ENCODE measurements at places on chromosomes 4 and X.

DNA sequence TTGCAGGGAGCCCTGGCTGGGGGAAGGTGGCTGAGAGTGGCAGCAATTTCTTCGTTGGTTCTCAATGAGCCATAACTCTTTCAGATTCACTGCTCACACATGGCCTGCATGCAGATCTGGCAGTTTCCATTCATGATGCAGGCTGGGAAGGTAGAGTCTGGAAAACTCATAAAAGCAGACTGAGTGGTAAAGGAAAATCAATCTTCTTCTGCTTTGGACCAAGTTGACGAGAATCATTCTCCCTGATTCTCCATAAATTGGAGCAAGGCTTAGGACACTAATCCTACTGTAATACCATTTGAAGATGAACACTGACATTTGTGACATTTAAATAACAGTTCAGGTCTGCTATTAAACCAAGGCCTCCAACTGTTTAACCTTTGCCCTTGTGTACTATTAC, 35.3 kb upstream of the HAND2 start:
- H3K4me1 ChIP-seq: no peaks in the 10 kb centered on the region
- no peak overlapping the region for H3K4me3 ChIP-seq
- DNase-seq: no peak
- H3K27ac ChIP-seq: no peak overlapping the region

- H3K4me1 ChIP-seq: no peaks in the 10 kb centered on the region
- DNase-seq: no peak
- no peak overlapping the region for H3K27ac ChIP-seq
- H3K27me3 ChIP-seq: no peaks in the 10 kb centered on the region
- no peak overlapping the region for H3K4me3 ChIP-seq
- no peaks in the 10 kb centered on the region for H3K36me3 ChIP-seq
These were observed 495.2 kb downstream of the NLGN4X start for GRCh38 chrX:5733501-5733900.

- H3K27me3 ChIP-seq: no peaks in the 10 kb centered on the region
- H3K4me3 ChIP-seq: no peak overlapping the region
- no peak overlapping the region for H3K27ac ChIP-seq
- no peaks in the 10 kb centered on the region for H3K36me3 ChIP-seq
- H3K4me1 ChIP-seq: no peaks in the 10 kb centered on the region
- no peak for DNase-seq
These were observed 241.2 kb upstream of the CTSO start for GRCh38 chr4:156194896-156195295.

GRCh38 chr4:87985097-87985886, 9.8 kb downstream of the SPP1 start:
- peaks cover 34% of the 10 kb centered on the region for H3K27me3 ChIP-seq
- peak; percentile 26 for DNase-seq
- H3K4me1 ChIP-seq: peaks cover 10% of the 10 kb centered on the region
- no peaks in the 10 kb centered on the region for H3K36me3 ChIP-seq
- no peak overlapping the region for H3K27ac ChIP-seq

DNA sequence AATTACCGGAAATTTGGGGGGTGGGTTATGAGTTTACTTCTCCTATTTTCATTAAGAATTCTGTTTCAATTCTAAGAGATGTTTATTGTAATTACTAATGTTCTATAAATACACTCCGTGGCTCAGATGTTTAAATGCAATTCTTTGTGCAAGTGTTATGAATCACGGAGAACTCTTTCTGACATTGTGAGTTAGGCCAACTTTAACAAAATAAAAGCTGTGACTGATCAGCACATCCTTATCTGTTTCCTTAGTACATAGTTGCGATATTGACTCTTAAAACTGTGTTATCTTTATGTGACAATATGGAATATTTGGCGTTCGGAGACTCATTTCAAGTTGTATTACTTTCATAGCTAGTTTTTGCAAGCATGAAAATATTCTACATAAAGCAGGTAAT, 902 bp downstream of the KLHL4 start:
- no peak for DNase-seq
- no peak overlapping the region for H3K27ac ChIP-seq
- no peaks in the 10 kb centered on the region for H3K36me3 ChIP-seq

- peaks cover 23% of the 10 kb centered on the region for H3K4me1 ChIP-seq
- H3K27me3 ChIP-seq: peaks cover 66% of the 10 kb centered on the region
- H3K27ac ChIP-seq: no peak overlapping the region
- H3K4me3 ChIP-seq: peak overlapping the region; percentile 64
- H3K36me3 ChIP-seq: no peaks in the 10 kb centered on the region
- DNase-seq: no peak
These were observed 662 bp downstream of the APBB2 start for GRCh38 chr4:41213625-41214135.

DNA sequence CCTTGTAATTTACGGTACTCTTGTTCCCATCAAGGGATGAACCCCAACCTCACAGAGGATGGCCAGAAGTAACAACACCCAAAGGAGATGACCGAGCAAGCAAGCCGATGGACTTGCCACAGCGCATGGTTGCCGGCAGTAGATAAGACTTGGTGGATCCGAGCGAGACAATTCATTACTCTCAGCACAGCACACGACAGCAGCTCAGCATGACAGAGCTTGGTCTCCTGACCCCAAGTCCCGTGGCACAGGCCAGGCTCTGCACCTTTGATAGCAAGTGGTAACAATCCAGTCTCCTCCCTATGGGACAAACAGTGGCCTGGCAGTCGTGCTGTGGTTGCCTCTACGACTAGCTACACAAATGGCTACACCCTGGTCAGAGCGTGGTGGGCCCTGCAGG, 26.3 kb downstream of the RWDD4 start:
- H3K27me3 ChIP-seq: peaks cover 4% of the 10 kb centered on the region
- H3K27ac ChIP-seq: no peak overlapping the region
- peaks cover 12% of the 10 kb centered on the region for H3K4me1 ChIP-seq
- no peaks in the 10 kb centered on the region for H3K36me3 ChIP-seq
- H3K4me3 ChIP-seq: no peak overlapping the region

GRCh38 chr4:118783887-118784286, 52.0 kb downstream of the SEC24D start:
- H3K4me1 ChIP-seq: no peaks in the 10 kb centered on the region
- peaks cover 32% of the 10 kb centered on the region for H3K36me3 ChIP-seq
- no peak for DNase-seq
- no peaks in the 10 kb centered on the region for H3K27me3 ChIP-seq

DNA sequence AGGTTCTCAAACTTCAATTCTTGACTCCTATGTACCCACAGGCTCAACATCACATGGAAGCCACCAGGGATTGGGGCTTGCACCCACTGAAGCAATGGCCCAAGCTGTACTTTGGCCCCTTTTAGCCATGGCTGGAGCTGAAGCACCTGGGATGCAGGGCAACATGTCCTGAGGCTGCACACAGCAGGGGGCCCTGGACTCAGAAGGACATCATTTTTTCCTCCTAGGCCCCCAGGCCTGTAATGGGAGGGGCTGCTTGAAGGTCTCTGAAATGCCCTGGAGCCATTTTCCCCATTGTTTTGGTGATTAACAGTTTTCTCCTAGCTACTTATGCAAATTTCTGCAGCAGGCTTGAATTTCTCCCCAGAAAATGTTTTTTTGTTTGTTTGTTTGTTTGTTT, 465.1 kb upstream of the PCDH10 start:
- DNase-seq: no peak
- H3K27ac ChIP-seq: no peak overlapping the region
- no peaks in the 10 kb centered on the region for H3K36me3 ChIP-seq
- no peak overlapping the region for H3K4me3 ChIP-seq
- no peaks in the 10 kb centered on the region for H3K27me3 ChIP-seq
- H3K4me1 ChIP-seq: no peaks in the 10 kb centered on the region

GRCh38 chr4:184267673-184268583, 50.3 kb upstream of the ENPP6 start:
- peak overlapping the region; percentile 95 for H3K27ac ChIP-seq
- H3K4me3 ChIP-seq: peak overlapping the region; percentile 77
- no peaks in the 10 kb centered on the region for H3K27me3 ChIP-seq
- H3K36me3 ChIP-seq: no peaks in the 10 kb centered on the region

GRCh38 chrX:44971674-44972073, 98.7 kb downstream of the KDM6A start:
- no peak for DNase-seq
- no peak overlapping the region for H3K4me3 ChIP-seq
- no peak overlapping the region for H3K27ac ChIP-seq
- H3K4me1 ChIP-seq: peaks cover 12% of the 10 kb centered on the region
- H3K27me3 ChIP-seq: no peaks in the 10 kb centered on the region

GRCh38 chrX:37765507-37765906, 14.4 kb upstream of the CYBB start:
- no peaks in the 10 kb centered on the region for H3K27me3 ChIP-seq
- no peaks in the 10 kb centered on the region for H3K36me3 ChIP-seq
- no peak for DNase-seq
- no peak overlapping the region for H3K4me3 ChIP-seq
- H3K4me1 ChIP-seq: peaks cover 14% of the 10 kb centered on the region

GRCh38 chr4:152115118-152115517, 354.3 kb upstream of the GATB start:
- peaks cover 33% of the 10 kb centered on the region for H3K4me1 ChIP-seq
- peaks cover 4% of the 10 kb centered on the region for H3K27me3 ChIP-seq
- no peak for DNase-seq
- H3K27ac ChIP-seq: no peak overlapping the region
- H3K36me3 ChIP-seq: peaks cover 14% of the 10 kb centered on the region

- H3K4me3 ChIP-seq: no peak overlapping the region
- H3K27ac ChIP-seq: no peak overlapping the region
- H3K27me3 ChIP-seq: no peaks in the 10 kb centered on the region
- no peaks in the 10 kb centered on the region for H3K36me3 ChIP-seq
These were observed 167.8 kb downstream of the PACRGL start for GRCh38 chr4:20868108-20868507.

DNA sequence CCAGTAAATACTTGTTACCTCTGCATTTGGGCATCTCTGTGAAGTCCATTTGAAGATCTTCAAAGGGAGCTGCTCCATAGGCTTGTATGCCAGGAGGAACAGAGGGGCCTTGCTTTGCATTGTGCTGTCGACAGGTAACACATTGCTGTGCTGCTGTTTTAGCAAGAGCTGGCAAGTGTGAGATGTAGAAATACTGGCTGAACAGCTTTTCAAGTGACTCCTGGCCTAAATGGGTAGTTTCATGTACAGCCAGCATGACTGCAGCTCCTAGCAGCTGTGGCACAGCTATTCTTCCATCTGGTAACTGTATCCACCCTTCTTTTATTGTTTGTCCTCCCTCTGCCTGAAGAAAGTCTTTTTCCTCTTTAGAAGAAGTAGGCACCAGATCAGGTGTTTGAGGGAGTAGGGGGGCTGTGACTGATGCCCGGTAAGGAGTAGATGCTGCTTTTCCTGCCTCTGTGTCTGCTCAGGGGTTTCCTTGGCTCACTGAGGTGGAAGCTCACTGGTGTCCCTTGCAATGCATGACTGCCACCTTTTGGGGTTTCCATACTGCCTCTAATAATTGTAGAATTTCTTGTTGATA, 965.3 kb downstream of the CCSER1 start:
- H3K4me3 ChIP-seq: no peak overlapping the region
- no peaks in the 10 kb centered on the region for H3K4me1 ChIP-seq
- DNase-seq: no peak
- H3K27ac ChIP-seq: no peak overlapping the region
- H3K27me3 ChIP-seq: no peaks in the 10 kb centered on the region

GRCh38 chrX:109889289-109890006, 113.5 kb upstream of the TMEM164 start:
- peaks cover 3% of the 10 kb centered on the region for H3K4me1 ChIP-seq
- no peak overlapping the region for H3K4me3 ChIP-seq
- no peak overlapping the region for H3K27ac ChIP-seq
- DNase-seq: no peak
- H3K27me3 ChIP-seq: peaks cover 15% of the 10 kb centered on the region

GRCh38 chr4:2292646-2293108, 30.8 kb upstream of the MXD4 start:
- no peak for DNase-seq
- H3K27me3 ChIP-seq: peaks cover 11% of the 10 kb centered on the region
- peaks cover 14% of the 10 kb centered on the region for H3K4me1 ChIP-seq
- H3K36me3 ChIP-seq: peaks cover 4% of the 10 kb centered on the region

DNA sequence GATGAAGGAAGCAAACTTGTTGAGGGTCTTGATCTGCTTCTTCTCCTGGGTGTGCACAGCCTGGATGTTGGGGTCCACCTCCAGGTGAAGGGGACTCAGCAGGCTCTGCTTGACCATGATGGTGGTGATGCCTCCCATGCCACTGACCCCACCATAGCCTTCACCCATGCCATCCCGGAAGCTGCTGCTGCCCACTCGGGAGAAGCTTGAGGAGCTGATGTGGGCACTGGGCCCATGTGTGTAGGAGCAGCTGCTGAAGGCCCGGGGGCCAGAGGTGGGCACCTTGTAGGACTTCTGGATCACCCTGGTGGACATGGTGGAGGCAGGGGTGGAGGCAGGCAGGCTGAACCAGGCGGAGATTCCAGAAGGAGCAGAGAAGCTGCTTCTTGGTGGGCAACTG, 432.7 kb upstream of the DIPK2B start:
- H3K27ac ChIP-seq: no peak overlapping the region
- H3K4me3 ChIP-seq: no peak overlapping the region
- no peak for DNase-seq
- H3K27me3 ChIP-seq: peaks cover 9% of the 10 kb centered on the region
- no peaks in the 10 kb centered on the region for H3K4me1 ChIP-seq

GRCh38 chr4:95272036-95272435, 276.7 kb downstream of the UNC5C start:
- no peaks in the 10 kb centered on the region for H3K27me3 ChIP-seq
- no peak overlapping the region for H3K4me3 ChIP-seq
- H3K36me3 ChIP-seq: no peaks in the 10 kb centered on the region
- H3K27ac ChIP-seq: no peak overlapping the region
- no peaks in the 10 kb centered on the region for H3K4me1 ChIP-seq
- no peak for DNase-seq

GRCh38 chrX:133815496-133815895, 169.9 kb downstream of the GPC3 start:
- no peak for DNase-seq
- peaks cover 7% of the 10 kb centered on the region for H3K27me3 ChIP-seq
- H3K27ac ChIP-seq: no peak overlapping the region
- H3K4me3 ChIP-seq: no peak overlapping the region
- H3K4me1 ChIP-seq: no peaks in the 10 kb centered on the region

DNA sequence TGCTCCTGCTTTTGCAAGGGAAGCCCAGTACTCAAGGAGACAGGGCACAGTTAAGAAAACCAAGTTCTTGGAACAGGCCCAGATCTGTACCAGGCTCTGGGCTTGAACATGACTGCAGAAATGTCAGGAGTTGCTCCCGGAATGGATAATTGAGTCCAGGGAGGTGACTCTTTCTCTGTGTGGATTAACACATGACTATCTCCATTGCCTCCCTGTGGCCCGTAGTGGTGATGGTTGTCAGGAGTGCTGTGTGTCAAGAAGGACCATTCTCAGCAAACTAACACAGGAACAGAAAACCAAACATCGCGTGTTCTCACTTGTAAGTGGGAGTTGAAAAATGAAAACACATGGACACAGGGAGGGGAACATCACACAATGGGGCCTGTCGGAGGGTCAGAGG, 39.9 kb downstream of the CCKAR start:
- H3K27me3 ChIP-seq: peaks cover 7% of the 10 kb centered on the region
- DNase-seq: no peak
- no peak overlapping the region for H3K27ac ChIP-seq
- H3K4me1 ChIP-seq: no peaks in the 10 kb centered on the region
